ENCODE measurements at places on chromosomes 12 and 14.
A peak's percentile ranks its signal among the peaks of the same experiment; 100 is the strongest.

- peak; percentile 41 for DNase-seq
Observed at GRCh38 chr12:26226629-26227360, 31.4 kb downstream of the SSPN start.

- DNase-seq, result no peak
Observed at GRCh38 chr12:64678248-64678647, 68.0 kb downstream of the RASSF3 start.

- no peak for DNase-seq
Observed at GRCh38 chr12:94121886-94122285, 26.5 kb upstream of the PLXNC1 start.

- peak; percentile 93 for DNase-seq
Observed at GRCh38 chr12:79547735-79548609, 142.8 kb downstream of the PAWR start.

GRCh38 chr14:94129111-94129757 is at the start of gene IFI27L2:
IFI27L2 (minus strand) TSS chr14:94129604; CDS start chr14:94129564, 40 bp downstream.
- DNase-seq, result peak; percentile 72

GRCh38 chr14:101222362-101223070 is 319.0 kb upstream of the RTL1 start:
- DNase-seq, result no peak

GRCh38 chr14:50794068-50794645 is 36.8 kb downstream of the NIN start:
- no peak for DNase-seq

GRCh38 chr14:75615200-75615599 is 36.8 kb downstream of the FLVCR2 start:
- no peak for DNase-seq

DNA sequence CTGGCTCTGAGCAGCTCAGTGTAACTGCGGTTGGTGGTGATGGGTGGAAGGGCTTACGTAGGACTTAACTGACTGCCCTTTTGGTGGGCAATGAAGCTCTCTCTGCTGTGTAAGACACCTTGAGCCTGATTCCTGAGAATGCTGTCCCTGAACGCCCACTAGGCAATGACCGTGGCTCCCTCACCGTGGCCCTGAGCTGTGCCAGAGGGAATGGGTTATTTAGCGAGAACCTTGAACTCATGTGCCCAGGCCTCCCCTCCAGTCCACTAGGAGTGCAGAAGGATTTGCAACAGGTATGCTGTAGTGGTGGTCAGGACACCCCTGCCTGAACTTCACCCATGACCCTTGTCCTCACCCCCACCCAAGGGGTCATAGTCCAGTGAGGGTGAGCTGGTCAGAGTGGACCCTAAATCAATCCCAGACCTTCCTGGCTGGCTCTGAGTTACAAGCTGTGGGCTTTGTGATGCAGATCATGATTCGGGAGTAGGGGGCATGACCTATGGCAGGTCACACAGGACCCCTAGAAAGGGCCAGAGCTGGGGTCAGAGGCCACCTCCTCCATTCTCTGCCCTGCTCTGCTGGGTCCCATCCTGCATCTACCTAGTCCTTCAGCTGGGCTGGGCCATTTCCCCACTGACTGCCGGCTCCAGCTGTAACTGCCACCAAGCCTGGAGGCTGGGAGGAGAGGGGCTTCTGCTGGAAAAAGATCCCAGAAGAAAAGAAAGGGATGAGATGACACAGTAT is 14.5 kb upstream of the ANKRD33 start:
- DNase-seq, result no peak

DNA sequence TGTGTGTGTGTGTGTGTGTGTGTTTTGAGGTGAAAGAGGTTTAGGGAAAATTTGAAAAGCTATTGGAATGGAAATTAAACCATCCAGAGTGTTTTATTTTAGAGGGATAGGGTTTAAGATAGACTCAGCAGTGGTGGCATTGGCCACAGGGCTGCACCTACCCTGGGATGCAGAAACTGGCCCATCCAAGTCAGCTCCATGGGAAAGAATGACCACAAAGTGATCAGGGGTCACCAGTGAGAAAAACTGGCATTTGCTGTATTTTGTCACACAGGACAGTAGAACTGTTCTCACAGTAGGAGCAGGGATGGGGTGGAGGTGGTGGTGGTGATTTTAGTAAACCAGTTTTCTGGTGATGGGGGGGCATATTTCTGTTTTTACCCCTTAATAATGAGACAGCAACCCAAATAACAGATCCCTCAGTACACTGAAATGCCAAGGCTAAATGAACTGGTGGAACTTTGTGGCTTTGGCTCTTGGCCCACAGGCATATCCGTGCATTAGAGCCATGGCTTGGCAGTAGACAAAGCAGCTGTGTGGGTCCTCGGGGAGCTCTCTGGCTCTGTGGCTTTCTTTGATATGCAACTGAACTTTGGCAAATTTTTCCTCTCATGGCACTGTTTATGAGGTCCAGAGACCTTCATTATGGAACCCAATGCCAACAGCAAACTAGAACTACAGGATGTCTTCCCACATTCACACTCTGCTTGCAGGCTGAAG is 348.3 kb downstream of the ZFP36L1 start:
- DNase-seq, result peak; percentile 69

- DNase-seq, result no peak
Observed at GRCh38 chr12:114779186-114779585, 95.2 kb upstream of the TBX3 start.

DNA sequence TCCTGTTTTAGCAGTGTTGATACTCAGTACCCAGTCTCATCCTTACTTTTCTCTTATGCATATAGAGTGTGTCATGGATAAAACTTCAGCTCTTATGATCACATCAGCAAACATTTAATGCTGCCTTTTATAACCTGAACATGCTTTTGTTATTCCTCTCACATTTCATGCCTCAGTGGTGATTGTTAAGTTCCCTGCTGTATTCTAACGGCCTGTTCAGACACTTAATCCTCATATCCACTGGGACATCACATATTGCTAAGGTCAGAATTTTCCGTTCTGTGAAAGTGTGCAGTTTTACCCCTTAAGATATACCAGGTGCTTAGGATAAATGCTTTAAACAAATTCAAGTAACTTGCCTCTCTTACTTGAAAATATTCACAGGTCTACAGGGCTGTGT is 268.7 kb upstream of the SEL1L start:
- DNase-seq, result no peak

- DNase-seq, result no peak
Observed at GRCh38 chr14:54500744-54501143, 9.0 kb upstream of the CGRRF1 start.

DNA sequence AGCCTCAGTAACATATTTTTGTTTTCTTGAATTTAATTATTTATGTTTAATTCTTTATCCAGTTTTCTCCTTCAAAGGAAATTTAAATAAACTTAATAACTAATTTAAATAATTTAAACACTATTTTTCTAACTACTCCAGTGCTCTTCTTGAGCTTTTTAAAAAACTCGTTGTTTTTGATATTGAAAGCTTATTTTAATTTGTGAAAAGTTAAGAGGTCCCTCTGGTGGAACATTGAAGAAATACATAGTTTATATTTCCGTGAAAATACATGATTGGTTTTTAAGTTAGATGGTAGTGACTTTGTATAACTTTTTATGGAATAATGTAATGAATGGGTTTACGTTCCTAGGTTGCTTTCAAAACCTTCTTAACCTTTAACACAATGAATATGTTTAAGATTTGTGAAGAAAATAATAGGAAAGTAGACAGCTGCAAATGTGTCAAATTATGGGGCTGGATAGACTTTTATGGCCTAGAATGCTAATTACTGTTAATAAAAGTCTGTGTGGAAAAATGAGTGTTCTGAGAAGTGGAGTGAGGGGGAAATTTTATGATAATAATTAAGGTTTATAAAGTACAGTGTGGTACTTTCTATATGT is 45.9 kb upstream of the MSRB3 start:
- DNase-seq, result peak; percentile 58

DNA sequence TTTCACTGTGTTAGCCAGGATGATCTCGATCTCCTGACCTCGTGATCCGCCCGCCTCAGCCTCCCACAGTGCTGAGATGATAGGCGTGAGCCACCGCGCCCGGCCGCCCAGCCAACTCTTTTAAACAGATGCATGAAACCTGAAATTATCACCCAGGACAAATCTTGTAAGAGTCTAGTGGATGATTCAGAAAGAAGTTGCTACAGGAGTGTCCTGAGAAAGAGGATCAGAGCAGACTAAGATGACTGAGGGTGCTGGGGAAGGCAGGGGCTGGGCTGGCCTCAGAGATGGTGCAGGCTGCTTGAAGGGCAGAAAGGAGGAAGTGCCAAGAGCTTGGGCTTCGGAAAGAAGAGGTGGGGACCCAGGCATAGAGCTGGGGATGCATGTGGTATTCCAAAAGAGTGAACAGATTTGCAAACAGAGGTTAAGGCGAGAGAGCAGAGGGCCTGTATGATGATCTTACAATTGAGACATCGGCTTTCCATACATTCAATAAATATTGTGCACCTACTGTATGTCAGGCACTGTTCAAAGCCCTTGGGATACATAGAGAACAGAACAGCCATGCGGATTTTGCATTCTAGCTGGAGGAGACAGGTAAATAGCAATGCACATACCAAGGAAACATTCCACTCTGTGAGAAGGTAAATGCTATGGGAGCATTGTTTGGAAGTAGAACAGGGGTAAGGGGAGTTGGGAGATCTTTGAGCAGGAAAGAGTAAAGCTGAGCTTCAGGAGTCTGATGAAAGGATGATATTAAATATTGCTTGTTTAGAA is 7.4 kb upstream of the CD9 start:
- no peak for DNase-seq

DNA sequence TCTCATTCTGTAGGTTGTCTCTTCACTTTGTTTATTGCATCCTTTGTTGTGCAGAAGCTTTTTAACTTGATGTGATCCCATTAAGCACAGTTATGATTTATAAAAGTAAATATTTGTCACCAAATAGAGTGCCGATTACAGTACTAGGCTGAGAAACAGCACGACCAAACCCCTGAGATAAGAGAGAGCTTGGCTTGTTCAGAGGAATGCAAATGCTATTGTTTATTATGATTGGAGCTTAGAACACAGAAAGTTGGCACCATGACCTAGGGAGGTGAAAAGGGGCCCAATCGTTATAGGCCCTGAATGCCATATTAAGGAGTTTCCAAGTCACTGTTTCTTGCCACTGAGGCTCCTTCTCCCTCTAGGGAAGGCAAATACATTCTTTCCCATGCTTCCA is 214.9 kb downstream of the KITLG start:
- no peak for DNase-seq

GRCh38 chr12:130954544-130954831 is 781 bp downstream of the ADGRD1 start:
- no peak for DNase-seq

- DNase-seq, result no peak
Observed at GRCh38 chr14:41144370-41144769, 462.3 kb upstream of the LRFN5 start.

- no peak for DNase-seq
Observed at GRCh38 chr12:117518594-117519270, 157.3 kb upstream of the NOS1 start.

- DNase-seq, result no peak
Observed at GRCh38 chr12:94873734-94874517, 129.6 kb downstream of the NDUFA12 start.

GRCh38 chr14:57182760-57183503 is 85.8 kb downstream of the EXOC5 start:
- no peak for DNase-seq

- DNase-seq, result no peak
Observed at GRCh38 chr12:78101946-78102635, 271.4 kb downstream of the NAV3 start.

DNA sequence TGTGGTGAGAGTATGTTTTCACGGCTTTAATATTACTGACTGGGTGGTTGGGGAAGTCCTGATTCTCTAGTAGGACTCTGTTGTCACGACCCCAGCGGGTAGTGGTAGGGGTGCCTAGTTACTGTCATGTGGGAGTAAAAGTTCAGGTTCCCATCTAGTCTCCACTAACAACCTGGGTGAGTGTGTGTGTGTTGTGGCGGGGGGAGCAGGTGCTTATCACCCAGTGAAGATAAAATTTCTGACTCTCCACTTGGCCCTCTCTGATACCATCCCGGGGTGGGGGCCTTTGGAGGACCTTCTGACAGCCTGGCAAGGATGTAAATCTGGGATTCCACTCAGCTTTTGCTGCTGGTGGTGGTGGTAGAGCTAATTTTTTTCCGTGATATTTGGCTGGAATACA is 35.4 kb upstream of the GUCY2C start:
- DNase-seq, result no peak

DNA sequence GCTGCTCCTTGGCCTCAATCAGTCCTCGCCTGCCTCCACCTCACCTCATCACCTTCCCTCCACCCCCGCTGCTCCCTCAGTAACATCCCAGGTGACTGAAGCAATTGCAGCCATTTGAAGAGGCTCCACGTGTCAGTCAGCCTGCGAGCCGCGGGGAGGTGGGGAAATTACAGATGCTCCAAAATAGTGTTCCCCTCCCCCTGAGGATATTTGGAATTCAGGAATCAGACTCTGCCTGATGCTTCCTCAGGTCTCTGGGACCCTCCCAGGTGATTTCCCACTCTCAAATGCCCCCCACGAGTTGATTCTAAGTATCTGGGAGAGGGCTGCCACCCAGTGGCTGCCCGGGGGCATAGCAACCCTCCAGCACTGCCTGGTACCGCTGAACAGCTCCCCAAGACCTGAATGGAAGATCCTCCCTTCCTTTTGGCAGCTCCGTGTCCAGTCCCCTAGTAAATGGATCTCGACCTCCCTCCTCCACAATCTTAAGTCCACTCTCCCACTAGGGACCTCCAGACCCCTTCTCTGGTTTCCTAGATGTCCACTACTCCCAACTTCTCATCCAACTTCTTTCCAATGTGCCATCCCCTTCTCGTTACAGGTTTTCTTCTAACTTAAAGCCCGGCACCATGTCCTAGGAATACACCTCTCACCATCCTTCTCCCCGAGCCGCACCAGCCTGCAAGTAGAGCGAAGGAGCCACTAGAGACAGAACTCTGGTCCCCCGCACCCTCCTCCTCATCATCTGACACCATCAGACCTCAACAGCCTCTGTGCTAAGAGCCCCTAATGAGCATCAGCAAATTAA is 1.4 kb upstream of the ASIC1 start:
- DNase-seq, result peak; percentile 58

- peak; percentile 74 for DNase-seq
Observed at GRCh38 chr12:57124261-57124877, 3.9 kb upstream of the LRP1 start.

- no peak for DNase-seq
Observed at GRCh38 chr12:97760601-97761000, 298.0 kb downstream of the RMST start.

DNA sequence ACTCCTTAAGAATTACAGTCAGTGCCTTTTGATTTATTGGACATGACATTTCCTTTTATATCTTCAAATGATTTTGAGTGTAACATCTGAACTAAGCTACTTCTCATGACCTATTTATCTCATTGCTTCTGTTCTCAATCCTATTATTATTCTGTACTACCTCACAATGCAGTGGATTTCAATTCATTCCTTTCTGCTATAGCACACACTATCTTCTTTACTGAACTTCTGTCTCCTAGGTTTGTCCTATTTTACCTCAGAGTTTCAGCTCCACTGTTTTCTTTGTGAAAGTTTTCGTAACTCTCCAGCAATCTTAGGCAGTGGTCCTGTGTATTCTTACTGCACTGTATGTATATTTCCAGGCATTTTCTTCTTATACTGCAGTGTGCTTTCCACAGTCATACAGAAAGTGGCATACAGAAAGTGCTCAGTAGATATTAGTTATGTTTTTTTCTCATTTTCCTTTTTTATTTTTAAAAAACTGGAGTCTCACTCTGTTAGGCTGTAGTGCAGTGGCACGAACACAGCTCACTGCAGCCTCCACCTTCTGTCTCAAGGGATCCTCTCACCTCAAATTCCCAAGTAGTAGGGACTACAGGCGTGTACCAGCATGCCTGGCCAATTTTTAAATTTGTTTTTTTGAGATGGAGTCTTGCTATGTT is 368.6 kb upstream of the RGS6 start:
- DNase-seq, result no peak
